DMS79 treated with DMSO at 0.1 percent for 48 hours (cell line): ENCODE measurements at places on chromosomes 12 and 14.

- no peak for DNase-seq
Observed at GRCh38 chr12:67161322-67161918, 107.7 kb upstream of the CAND1 start.

GRCh38 chr12:104535369-104535768, 78.6 kb downstream of the CHST11 start:
- DNase-seq, result no peak

DNA sequence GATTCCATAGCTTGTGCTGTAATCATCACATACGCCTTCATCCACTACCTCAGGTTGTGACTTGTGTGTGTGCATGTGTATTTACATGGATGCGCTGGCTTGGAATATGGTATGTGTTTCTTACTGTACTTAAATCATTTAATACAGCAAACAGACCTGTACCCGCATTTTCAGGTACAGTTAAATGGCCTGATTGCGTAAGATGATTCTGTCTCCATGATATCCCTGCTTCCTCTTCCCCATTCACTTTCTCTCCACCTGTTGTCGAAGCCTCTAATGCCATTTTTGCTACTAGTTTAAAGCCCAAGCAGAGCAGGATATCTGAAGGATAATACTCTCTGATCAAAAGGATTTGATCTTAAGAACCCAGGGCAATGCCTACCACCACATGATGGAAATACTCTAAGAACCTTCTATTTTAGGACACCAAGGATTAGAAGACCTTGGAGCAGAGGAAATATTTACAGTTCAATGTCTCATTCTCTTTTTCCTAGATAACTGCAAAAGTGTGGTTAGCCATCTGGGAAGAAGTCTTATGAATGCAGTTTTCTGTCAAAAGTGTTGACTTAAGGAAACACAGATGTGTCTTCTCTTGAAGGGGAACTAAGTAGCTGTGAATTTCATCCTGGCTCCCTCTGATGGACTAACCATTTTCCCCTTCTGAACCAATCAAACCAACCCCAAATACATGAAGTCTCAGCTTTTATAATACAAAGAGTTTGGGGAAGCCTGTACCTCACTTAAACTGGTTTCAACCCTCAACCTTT, 78.7 kb downstream of the HELB start:
- no peak for DNase-seq

GRCh38 chr12:107320929-107321631, 227.7 kb upstream of the CRY1 start:
- peak; percentile 62 for DNase-seq

DNA sequence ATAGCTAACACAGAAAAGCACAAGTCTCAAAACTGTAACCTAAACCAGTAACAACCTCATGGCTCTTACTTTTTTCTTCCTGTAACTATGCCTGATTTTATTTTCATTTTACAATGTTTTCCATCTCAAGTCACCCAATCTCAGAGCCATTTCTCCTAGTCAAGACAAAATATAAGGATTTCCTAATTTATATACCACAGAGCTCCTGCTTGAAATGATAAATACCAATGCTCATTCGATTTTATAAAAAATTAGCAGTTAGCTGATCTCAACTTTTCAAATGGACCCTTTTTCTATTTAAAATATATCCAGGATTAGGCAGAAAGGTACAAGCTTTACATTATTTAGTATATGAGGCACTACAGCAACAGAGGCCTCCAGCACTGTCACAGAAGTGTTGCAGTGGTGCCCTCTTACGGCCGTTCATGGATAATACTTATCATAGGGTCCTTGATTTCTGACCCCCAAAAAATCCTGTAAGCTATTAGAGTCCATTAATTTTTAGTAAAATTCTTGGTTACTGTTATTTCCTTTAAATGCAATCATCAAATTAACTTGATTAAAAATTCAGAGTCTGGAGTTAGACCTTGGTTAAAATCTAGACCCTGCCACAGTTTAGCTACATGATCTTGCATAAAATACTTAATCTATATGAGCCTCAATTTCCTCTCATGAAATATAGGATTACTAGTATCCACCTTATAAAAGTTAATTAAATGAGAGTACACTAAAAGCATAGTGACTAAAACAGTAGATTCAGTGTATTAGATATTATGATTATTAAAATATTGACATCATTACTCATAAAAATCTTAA, 68.3 kb downstream of the SEC23A start:
- DNase-seq, result no peak

DNA sequence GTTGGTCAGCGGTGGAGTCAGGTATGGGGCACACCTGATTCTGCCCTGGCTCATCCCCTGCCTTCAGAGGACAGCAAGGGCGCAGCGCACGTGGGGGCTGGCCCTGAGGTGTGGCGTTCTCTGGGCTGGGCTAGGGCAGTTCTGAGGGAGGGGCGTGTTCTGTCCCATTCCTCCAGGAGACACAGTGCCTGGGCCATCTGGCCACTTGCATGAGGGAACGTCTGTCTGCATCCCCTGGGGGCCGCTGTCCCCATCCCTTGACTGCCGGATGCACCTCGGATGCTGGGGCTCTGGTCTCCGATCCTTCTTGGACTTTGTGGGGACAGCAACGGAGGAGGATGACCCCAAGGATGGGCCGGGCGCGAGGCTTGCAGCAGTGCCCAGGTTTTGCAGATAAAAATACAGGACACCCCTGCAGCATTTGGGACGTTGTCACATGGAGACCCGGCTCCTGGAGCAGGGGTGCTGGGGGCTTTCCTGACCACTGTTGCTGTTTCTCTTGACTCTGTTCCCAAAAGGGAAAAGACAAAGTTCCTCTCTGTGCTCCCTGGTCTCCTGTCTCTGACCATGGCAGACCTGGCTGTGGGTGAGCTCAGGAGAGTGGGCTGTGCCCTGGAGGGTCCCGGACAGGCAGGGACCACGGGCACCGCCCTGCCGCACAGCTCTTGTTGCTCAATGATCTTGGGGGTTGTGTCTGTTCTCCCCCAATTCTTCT, 6.9 kb downstream of the MTA1 start:
- DNase-seq, result no peak

- peak; percentile 90 for DNase-seq
Observed at GRCh38 chr14:22886500-22887259, 3.7 kb downstream of the REM2 start.

DNA sequence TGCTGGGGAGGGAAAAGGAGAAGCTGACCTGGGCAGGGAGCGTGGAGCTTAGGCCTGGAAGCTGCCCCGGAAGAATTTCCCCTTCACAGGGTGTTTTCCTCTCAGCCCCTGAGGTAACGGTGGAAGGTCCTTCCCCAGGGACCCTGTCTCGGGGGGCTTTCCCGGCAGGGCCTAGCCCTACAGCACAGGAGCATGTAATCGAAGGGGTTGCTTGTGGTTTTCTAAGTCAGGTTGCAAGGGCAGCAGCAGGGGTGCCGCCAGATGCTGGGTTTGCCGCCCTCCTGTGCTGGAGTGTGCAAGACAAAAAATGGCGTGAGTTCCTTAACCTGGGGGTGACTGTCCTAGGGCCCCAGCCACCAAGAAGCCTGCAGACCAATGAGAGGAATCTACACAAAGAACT, 1.6 kb upstream of the KRT74 start:
- DNase-seq, result no peak

DNA sequence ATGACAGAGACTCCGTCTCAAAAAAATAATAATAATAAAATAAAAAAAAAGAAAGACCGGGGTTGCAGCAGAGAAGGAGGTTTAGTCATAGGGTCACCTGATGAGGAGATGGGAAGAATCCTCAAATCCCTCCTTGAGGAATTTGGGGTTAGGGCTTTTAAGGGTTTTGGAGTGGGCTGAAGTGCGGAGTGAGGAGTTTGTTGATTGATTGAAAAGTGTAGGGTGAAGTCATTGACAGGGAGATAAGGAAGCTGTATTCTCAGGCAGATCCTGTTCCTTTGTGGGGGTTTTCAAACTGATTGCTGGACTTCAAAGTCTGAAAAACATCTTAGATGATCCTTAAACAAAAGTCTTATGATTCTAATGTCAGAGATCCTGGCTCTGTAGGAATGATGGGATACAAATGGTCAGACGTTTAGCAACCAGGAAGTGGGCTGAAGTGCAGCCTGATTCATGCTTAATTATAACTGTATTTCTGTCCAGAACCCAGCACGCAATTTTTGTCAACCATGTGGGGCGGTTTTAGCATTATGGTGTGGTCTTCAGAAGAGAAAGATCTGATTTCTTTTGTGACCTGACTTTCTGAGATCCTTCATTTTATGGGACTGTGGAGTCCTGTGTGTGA, 16.0 kb downstream of the FNTB start:
- DNase-seq, result no peak
